ENCODE measurements at places on chromosomes 4 and X.

DNA sequence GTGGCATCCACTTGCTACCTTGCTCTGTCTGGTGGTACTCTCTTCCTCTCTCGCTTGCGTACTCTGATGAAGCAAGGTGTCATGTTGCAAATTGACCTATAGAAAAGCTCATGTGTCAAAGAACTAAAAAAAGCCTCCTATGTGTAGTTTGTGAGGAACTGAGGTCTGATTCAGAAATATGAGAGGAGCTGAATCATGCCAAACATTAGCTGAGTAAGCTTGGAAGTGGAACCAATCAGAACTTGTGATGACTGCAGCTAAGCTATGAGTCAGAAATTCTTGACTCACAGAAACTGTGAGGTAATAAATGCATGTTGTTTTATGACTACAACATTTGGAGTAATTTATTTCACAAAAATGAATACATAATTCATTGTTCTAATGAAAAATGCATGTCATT, 2138.8 kb downstream of the PCDH7 start:
- DNase-seq, result no peak

DNA sequence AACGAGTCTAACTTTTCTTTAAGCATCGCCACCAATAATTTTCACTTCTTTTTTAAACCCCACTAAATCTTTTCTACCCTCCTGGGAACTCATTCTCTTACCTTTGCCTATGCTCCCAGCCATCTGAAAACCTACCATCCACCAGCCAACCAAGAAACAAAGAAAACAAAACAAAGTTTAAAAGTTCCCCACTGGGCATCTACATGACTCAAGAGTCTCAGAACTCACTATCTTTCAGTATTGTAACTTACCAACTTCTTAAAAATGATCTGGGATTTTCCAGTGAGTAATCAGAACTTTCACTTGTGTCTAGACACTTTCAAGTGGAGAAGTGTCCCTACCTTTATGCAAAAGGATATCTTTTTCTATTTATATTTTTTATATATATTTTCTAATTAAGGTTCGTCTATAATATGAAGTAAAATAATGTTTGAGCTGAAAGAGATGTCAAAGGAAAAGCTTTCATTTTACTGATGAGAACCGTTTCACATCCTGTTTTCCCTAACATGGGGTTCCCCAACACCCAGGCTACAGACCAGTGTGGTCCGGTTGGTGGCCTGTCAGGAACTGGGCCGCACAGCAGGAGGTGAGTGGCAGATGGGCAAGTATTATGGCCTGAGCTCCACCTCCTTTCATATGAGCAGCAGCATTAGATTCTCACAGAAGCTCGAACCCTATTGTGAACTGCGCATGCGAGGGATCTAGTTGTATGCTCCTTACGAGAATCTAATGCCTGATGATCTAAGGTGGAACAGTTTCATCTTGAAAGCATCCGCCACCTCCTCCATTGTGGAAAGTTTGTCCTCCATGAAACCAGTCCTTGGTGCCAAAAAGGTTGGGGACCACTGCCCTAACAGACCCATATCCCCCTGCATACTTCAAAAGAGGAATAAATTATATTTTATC, 9.8 kb upstream of the TIGD2 start:
- DNase-seq, result no peak

GRCh38 chrX:23732704-23733103, 10.4 kb downstream of the ACOT9 start:
- no peak for DNase-seq

- no peak for DNase-seq
These were observed 1.6 kb downstream of the METAP1 start for GRCh38 chr4:98997166-98997565.

- DNase-seq, result no peak
These were observed 285.4 kb upstream of the BOD1L1 start for GRCh38 chr4:13912966-13913365.

DNA sequence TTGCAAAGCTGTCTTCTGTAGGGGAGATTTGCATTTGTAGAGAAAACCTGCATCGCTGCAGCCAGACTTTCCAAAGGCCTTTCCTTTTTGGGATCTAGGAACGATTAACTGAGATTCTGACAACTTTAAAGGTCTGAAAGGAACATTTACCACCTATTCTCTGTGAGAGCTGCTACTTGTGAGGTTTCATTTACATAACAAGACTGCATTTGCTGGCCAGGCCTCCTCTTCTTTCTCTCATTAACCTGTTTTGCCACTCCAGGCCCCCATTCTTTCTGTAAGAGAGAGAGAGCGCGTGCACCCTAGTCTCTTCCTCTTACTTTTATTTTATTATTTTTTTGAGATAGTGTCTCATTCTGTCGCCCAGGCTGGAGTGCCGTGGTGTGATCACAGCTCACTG, 31.6 kb downstream of the TMEM31 start:
- no peak for DNase-seq

DNA sequence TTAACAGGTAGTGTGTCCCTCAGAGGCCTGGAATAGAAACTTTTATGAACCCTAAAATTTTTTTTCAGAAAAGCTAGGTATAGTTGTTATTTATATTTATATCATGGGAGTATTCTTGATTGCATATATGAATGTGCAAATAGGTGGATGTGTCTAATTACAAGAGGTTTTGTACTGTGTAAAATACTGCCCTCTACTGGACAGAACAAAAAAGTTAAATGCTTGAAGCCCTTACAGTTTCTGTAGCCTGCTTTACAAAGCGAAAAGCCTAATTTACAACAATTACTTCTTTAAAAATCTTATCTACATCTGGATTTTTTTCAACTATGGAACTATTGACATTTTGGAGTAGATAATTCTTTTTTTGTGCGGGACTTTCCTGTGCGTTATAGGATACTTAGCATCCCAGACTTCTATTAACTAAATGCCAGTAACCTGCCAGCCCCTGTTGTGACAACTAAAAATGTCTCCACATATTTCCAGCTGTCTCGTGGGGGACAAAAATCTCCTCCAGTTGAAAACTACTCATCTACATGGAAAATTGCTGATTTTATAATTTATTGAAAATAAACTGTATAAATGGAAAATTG, 35.1 kb downstream of the ENPEP start:
- DNase-seq, result no peak

DNA sequence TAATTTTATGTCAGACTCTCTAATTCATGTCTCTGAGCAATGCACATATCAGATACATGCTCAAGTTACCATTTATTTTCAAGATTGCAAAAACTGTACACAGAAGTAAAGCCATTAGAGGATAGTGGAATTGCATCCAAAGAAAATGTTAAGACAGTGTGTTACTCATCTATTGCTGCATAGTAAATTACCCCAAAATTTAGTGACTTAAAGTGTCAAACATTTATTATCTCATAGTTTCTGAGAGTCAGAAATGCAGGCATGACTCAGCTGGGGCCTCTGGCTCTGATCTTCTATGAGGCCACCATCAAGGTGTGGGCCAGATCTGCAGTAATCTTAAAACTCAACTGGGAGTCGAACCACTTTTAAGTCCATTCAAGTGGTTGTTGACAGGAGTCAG, 275.2 kb downstream of the QDPR start:
- no peak for DNase-seq

GRCh38 chrX:11187001-11187400, 75.9 kb downstream of the HCCS start:
- DNase-seq, result no peak

- DNase-seq, result no peak
These were observed 45.4 kb downstream of the ANTXR2 start for GRCh38 chr4:80027611-80028010.

DNA sequence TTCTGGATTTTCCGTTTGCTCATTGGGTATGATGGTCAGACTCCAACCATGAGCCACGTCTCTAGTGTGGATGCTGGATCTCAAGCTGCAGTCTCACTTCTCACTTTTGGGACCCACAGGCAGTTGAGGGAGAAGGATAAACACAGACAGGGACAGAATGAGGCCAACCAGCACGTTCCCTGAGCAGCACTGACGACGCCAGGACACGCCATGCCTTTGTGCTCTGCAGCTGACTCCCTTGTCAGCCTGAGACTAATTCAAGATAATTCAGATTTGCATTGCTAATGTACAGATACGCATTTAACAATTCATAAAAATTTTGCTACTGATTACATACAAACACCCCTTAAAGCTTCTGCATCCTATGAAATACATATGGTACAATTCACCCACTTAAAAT, 106.5 kb downstream of the FAM193A start:
- DNase-seq, result no peak

DNA sequence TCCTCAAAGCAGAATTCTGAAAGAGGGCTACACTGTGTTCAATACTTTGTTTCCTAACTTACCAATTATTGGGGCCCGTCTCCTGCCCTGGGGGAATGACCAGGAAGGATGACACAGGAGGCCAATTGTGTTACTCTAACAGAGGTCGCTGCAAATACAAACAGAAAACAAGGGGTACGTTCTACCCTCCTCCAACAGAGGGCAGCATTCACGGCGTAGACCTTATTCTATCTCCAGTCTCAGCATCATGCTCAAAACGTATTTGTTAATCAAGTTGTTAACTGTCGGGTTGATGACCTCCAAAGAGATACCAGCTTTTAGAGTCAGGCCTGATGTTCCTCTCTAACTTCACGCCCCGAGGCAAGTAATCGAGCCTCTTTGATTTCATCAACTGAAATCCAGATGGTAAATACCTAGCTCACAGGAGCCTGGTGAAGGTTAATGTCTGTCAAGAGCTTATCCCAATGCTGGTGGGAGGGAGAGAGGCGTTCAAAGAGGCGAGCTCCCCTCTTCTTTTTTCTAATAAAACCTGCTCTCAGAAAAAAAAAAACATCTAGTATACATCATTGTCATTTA, 181.0 kb upstream of the KCNIP4 start:
- DNase-seq, result no peak

- DNase-seq, result no peak
These were observed 45.1 kb downstream of the RPS3A start for GRCh38 chr4:151144329-151145072.

DNA sequence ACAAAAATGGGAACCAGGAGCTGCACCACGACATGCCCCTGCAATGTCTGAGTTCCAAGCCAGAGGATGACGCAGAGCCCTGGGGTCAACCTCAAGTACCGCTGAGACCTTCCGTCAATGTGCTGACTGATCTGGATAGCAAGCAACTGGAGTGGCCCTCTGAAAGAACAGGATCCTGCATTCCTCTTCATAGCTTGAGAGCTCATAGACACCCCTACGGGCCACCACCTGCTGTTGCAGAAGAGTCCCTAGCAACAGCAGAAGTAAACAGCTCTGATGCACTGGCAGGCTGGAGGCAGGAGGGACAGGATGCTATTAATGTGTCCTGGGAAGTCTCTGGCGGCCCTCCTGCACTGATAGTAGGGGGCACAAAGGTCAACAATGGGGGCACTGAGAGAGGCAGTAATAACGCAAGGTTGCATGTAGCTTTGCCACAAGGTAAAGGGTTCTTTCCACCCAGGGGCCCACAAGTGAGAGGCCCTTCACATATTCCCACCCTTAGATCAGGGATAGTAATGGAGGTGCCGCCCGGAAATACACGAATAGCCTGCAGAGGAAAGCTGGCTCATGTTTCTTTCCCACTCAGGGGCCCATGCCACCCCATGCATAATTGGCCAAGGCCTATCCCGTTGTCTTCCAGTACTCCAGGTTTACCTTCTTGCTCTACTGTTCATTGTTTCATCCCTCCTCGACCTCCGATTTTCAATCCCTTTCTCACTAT, 1.3 kb downstream of the PRR32 start:
- no peak for DNase-seq

DNA sequence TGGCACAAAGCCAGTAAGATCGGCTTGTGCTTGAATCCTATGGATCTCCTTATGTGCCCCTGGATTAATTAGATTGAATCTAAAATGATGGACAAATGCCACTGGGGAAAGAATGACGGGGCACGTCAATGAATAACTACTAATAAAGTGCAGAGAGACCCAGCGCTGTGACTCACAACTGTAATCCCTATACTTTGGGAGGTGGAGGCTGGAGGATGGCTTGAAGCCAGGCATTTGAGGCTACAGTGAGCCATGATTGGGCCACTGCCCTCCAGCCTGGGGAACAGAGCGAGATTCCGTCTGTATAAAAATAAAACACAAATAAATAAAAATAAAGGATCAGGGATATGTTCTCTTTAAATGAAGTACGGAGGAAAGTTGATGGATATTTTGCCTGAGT, 179.4 kb downstream of the DCHS2 start:
- no peak for DNase-seq

- no peak for DNase-seq
These were observed 68.7 kb upstream of the TEX13D start for GRCh38 chrX:124263743-124264142.

DNA sequence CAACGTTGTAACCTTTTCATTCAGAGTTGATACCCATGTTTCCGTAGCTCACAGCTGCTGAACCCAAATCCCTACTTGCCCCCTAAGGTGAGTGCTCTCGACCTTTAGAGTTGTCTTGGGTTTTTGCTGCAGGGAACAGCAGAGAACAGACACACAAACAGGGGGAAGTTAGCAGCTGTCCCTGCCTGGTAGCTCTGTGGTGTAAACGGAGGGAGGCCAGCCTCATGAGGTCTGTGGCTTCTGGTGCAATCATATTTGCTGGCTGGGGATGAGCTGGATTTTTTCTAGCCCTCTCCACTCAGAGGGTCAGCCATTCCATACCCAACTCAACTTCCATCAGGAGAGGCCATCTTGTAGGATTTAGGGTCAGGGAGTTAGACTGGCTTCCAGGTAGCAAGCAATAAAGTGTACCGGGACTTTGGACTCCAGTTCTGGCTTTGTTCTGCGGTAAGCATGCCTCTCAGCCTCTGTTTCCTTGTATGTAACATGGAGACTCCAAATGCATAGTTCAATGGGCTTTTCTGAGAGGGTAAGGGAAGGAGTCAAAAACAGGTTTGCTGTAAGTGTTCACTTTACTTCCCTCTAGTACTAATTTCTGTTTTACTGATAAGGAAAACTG, 218.9 kb downstream of the MID1IP1 start:
- no peak for DNase-seq

DNA sequence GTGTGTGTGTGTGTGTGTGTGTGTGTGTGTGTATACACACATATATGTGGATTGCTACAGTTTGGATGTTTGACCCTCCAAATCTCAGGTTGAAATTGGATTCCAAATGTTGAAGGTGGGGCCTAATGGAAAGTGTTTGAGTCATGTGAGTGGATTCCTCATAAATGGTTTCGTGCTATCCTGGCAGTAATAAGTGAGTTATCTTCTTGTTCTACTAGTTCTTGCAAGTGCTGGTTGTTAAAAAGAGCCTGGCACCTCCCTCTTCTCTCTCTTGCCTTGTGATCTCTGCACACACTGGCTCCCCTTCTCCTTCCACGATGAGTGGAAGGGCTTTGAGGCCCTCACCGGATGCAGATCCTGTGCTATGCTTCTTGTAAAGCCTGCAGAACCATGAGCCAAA, 344.1 kb downstream of the SH2D1A start:
- no peak for DNase-seq

DNA sequence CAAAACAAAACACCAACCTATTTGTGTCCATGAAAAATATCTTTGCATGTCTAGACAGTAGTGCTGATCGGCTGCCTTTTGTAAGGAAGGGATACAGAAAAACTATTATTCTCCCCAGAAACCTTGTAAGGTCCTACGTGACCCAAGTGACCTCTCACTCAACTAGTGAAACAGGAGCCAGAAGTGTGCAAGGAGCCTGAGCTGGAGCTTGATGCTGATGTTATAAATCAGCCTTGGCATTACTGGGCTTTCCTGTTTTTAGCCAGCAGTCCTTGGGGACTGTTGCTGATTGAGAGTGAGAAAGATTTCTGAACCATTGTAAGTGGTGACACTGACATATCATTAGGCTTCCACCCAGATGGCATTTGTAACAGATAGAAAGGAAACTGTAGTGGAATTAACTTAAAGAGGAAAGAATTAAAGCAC, 100.8 kb upstream of the LIMCH1 start:
- DNase-seq, result no peak
